Breast epithelium (tissue), 4 donors: ENCODE measurements at places on chromosomes 4 and X.
A peak's percentile ranks its signal among the peaks of the same experiment; 100 is the strongest.

- no peak for DNase-seq
- no peaks in the 10 kb centered on the region for H3K27me3 ChIP-seq
- no peak overlapping the region for H3K4me3 ChIP-seq
- H3K36me3 ChIP-seq: no peaks in the 10 kb centered on the region
- H3K4me1 ChIP-seq: no peaks in the 10 kb centered on the region
Observed at GRCh38 chr4:63275491-63275890, 1133.8 kb downstream of the TECRL start.

DNA sequence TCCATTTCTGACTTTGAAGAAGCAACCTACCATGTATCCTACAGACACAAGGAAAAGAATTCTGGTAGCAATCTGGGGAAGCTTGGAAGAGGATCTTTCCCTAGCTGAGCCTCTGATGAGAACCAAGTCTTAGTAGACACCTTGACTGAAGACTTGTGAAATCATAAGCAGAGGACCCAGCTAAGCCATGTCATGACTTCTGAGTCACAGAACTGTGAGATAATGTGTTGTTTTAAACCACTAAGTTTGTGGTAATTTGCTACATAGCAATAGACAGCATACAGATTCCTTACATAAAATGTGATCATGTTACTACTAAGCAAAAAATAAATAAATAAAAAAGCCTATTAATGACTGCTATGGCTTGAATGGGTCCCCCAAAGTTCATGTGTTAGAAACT is 71.3 kb upstream of the ANKRD50 start:
- no peak for DNase-seq
- H3K27me3 ChIP-seq: no peaks in the 10 kb centered on the region
- H3K36me3 ChIP-seq: no peaks in the 10 kb centered on the region
- H3K4me1 ChIP-seq: no peaks in the 10 kb centered on the region

DNA sequence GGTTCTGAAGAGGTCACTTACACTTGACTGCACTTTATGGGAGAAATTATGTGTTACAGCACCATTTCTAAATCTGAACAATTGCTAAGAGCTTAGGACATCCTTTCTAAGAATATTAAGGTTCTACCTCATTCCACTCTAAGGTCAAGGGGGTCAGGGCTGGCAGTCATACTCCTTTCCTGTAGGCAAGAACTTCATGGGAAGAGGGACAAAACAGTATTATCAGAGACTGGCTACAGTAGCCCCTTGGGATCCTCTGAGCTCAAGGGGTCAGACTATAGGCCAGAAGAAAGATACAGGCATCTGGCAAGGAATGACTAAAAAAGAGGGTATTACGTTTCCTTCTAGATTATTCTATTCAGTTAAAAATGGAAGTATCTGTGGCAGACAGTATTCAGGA is 115.1 kb downstream of the RASL11B start:
- H3K4me1 ChIP-seq: no peaks in the 10 kb centered on the region
- H3K27ac ChIP-seq: no peak overlapping the region
- no peak overlapping the region for H3K4me3 ChIP-seq
- DNase-seq: no peak
- H3K27me3 ChIP-seq: no peaks in the 10 kb centered on the region
- no peaks in the 10 kb centered on the region for H3K36me3 ChIP-seq

- H3K36me3 ChIP-seq: no peaks in the 10 kb centered on the region
- no peaks in the 10 kb centered on the region for H3K27me3 ChIP-seq
- no peak overlapping the region for H3K4me3 ChIP-seq
- H3K27ac ChIP-seq: no peak overlapping the region
- H3K4me1 ChIP-seq: no peaks in the 10 kb centered on the region
Observed at GRCh38 chr4:108003982-108004515, 14.4 kb downstream of the HADH start.

GRCh38 chrX:78931814-78932213 is 13.4 kb upstream of the P2RY10 start:
- no peak overlapping the region for H3K4me3 ChIP-seq
- H3K36me3 ChIP-seq: no peaks in the 10 kb centered on the region
- DNase-seq: no peak

GRCh38 chrX:42818151-42818921 is 40.4 kb upstream of the PPP1R2C start:
- H3K4me1 ChIP-seq: no peaks in the 10 kb centered on the region
- DNase-seq: no peak
- H3K27me3 ChIP-seq: peaks cover 5% of the 10 kb centered on the region
- no peak overlapping the region for H3K27ac ChIP-seq
- no peaks in the 10 kb centered on the region for H3K36me3 ChIP-seq
- H3K4me3 ChIP-seq: no peak overlapping the region

DNA sequence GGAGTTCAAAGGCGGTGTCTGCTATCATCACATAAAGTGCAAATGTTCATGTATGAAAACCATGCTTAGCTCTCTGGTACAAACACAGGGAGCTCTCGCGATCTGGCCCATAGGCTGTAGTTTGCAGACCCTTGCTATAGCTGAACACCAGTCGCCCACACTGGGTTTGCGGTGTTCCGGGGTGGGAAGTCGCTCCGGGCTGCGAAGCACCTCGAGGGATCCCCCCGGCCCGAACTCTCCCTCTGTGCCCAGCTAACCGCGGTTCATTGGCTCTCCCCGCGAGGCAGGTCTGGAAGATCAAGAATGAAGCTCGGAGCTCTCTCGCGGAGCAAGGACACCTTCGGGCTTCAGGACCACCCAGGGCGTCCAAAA is 341 bp upstream of the PRPS2 start:
- no peaks in the 10 kb centered on the region for H3K4me1 ChIP-seq
- peak overlapping the region; percentile 63 for H3K4me3 ChIP-seq
- peaks cover 37% of the 10 kb centered on the region for H3K27me3 ChIP-seq
- no peaks in the 10 kb centered on the region for H3K36me3 ChIP-seq
- H3K27ac ChIP-seq: no peak overlapping the region
- DNase-seq: no peak

DNA sequence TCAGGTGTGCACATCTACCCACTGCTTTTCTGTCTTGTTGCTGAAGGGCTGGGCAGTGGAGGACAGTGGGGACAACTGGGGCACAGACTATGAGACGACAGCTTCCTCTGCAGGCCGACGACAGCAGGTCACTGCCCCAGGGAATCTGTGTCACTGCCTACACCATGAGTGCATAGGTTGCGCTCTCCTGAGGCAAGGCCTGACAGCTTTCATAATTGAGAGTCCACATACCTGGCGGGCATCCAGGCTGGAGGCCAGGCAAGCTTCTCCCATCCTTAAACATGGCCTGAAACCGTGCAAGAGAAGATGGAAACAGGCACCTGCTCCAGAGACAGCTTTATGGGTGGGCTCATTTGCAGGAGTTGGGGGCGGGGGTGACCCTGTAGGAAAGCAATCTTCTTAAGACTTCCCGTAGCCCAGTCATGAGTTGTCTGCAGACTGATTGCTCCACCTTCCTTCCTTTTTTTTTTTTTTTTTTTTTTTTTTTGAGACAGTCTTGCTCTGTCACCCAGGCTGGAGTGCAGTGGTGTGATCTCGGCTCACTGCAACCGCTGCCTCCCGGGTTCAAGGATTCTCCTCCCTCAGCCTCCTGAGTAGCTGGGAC is 2.9 kb downstream of the ANOS1 start:
- no peaks in the 10 kb centered on the region for H3K27me3 ChIP-seq
- no peaks in the 10 kb centered on the region for H3K4me1 ChIP-seq
- no peak overlapping the region for H3K4me3 ChIP-seq
- no peak overlapping the region for H3K27ac ChIP-seq
- no peak for DNase-seq
- H3K36me3 ChIP-seq: no peaks in the 10 kb centered on the region

DNA sequence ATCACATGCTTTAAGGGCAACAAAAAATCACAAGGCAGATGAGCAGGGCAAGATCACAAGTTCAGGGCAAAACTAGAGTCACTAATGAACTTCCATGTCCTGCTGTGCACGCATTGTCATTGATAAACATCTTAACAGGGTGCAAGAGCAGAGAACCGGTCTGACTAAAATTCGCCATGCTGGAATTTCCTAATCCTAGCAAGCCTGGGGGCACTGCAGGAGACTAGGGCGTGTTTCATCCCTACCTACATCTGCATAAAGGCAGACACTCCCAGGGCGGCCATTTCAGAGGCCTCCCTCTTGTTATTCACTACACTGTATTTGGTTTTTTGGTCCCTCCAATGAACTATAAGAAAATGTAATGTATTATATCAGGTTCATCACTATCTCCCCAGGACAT is 203.6 kb downstream of the ARHGEF9 start:
- DNase-seq: no peak
- no peak overlapping the region for H3K4me3 ChIP-seq
- H3K4me1 ChIP-seq: no peaks in the 10 kb centered on the region
- H3K27me3 ChIP-seq: no peaks in the 10 kb centered on the region
- no peak overlapping the region for H3K27ac ChIP-seq
- no peaks in the 10 kb centered on the region for H3K36me3 ChIP-seq

DNA sequence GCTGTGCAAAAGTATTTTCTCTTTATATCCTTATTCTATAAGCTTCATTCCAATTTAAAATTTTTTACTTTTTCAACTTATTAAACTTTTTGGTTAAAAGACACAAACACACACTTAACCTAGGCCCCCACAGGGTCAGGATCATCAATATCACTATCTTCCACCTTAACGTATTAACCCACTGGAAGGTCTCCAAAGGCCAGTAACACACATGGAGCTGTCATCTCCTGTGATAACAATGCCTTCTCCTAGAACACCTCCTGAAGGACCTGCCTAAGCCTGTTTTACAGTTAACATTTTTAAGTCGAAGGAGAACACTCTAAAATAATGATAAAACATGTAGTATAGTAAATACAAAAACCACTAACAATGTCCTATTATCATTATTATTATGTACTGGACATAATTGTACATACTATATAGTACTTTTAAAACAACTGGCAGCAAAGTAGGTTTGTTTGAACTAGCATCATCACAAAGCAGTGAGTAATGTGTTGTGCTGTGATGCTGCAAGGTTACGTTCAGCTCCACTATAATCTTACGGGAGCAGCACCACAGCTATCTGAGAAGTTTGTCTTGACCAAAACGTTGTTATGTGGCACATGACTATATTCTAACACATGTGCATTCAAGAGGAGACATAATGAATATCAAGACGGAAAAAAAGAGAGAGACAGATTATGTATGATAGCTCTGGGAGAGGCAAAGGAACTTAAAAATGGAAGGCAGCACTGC is 33.7 kb downstream of the DHX15 start:
- H3K27ac ChIP-seq: no peak overlapping the region
- no peak overlapping the region for H3K4me3 ChIP-seq
- no peaks in the 10 kb centered on the region for H3K27me3 ChIP-seq
- DNase-seq: no peak
- H3K4me1 ChIP-seq: no peaks in the 10 kb centered on the region

DNA sequence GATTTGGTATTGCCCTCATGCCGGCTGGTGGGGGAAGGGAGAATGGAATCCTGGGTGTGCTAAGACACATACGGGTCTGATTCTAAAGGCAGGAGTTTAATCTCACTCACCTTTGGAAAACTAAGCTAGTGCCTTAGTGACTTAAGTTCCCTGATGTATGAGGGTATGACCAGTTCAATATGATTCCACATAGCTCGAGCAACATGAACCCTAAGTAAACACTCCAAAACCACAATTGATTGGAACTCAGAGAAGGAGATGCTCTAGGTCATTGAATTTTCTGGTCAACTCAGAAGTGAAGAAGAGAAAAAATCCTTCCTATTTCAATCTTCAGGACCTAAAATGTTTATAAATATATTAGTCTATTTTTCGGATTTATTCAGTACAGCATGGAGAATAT is 420.1 kb upstream of the INTU start:
- H3K27ac ChIP-seq: peak overlapping the region; percentile 80
- no peaks in the 10 kb centered on the region for H3K4me1 ChIP-seq
- DNase-seq: no peak
- H3K36me3 ChIP-seq: no peaks in the 10 kb centered on the region

DNA sequence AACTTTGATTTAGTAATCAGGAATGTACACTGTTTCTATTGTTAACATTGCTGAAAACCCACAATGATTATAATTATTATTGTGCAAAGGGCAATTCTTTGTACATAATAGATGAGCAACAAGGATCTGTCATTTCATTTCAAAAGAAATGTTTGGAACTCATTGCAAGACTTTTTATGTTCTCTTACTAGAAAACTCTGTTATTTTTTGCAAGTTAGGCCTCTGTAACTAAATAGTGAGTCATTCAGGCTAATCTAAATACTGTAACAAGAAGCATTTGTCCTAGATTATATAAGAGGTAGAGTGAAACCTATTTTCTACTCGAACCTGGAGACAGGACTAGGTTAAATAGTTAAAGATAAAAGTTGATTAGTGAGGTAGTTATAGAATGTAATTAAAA is 93.2 kb upstream of the FAM47B start:
- H3K27ac ChIP-seq: no peak overlapping the region
- H3K4me3 ChIP-seq: no peak overlapping the region

- H3K4me1 ChIP-seq: no peaks in the 10 kb centered on the region
- no peak overlapping the region for H3K4me3 ChIP-seq
- no peaks in the 10 kb centered on the region for H3K27me3 ChIP-seq
- no peak overlapping the region for H3K27ac ChIP-seq
- DNase-seq: no peak
- no peaks in the 10 kb centered on the region for H3K36me3 ChIP-seq
Observed at GRCh38 chr4:181140037-181140603, 1103.1 kb upstream of the TENM3 start.

DNA sequence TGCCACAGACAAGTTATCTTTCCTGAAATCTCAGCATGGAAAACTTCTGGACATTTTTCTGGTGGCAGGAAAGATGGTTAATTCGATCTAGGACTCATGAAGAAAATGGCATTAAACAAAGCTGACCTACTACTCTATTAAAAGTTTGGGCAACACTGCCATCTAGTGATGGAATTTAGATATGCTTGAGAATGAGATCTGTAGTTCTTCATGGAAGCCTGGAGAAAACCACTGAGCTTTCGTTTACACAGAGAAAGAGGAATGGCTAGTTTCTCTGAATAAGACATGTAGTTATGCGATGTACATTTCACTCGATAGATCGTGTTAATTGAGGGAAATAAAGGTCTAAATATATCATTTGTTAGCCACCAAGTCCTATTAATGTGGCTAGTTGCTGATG is 51.7 kb upstream of the CHRDL1 start:
- no peaks in the 10 kb centered on the region for H3K4me1 ChIP-seq
- H3K27me3 ChIP-seq: no peaks in the 10 kb centered on the region
- no peak overlapping the region for H3K27ac ChIP-seq
- H3K36me3 ChIP-seq: no peaks in the 10 kb centered on the region
- DNase-seq: no peak

- no peak for DNase-seq
- peaks cover 3% of the 10 kb centered on the region for H3K36me3 ChIP-seq
- H3K4me3 ChIP-seq: no peak overlapping the region
- no peaks in the 10 kb centered on the region for H3K27me3 ChIP-seq
Observed at GRCh38 chr4:153267890-153268289, 63.6 kb downstream of the TRIM2 start.

- no peaks in the 10 kb centered on the region for H3K36me3 ChIP-seq
- DNase-seq: no peak
- H3K27ac ChIP-seq: no peak overlapping the region
- H3K4me1 ChIP-seq: no peaks in the 10 kb centered on the region
Observed at GRCh38 chrX:150084496-150085229, 146.4 kb upstream of the EOLA2 start.

- H3K4me3 ChIP-seq: no peak overlapping the region
- peaks cover 4% of the 10 kb centered on the region for H3K27me3 ChIP-seq
- H3K27ac ChIP-seq: no peak overlapping the region
- H3K4me1 ChIP-seq: no peaks in the 10 kb centered on the region
- no peak for DNase-seq
Observed at GRCh38 chrX:9330249-9330982, 134.4 kb upstream of the TBL1X start.

- DNase-seq: no peak
- no peaks in the 10 kb centered on the region for H3K36me3 ChIP-seq
- H3K27me3 ChIP-seq: no peaks in the 10 kb centered on the region
- no peaks in the 10 kb centered on the region for H3K4me1 ChIP-seq
- no peak overlapping the region for H3K27ac ChIP-seq
Observed at GRCh38 chr4:166458756-166459155, 585.7 kb downstream of the TLL1 start.
